ENCODE measurements at places on chromosomes 11 and 22. TPM values are rescaled to one million over a fixed set of nuclear protein-coding genes. Genes with fewer than 3 reads are reported as not detected.
A peak's percentile ranks its signal among the peaks of the same experiment; 100 is the strongest.

- no peak for DNase-seq
Measured at GRCh38 chr11:133980665-133981064, 23.9 kb upstream of the IGSF9B start.

DNA sequence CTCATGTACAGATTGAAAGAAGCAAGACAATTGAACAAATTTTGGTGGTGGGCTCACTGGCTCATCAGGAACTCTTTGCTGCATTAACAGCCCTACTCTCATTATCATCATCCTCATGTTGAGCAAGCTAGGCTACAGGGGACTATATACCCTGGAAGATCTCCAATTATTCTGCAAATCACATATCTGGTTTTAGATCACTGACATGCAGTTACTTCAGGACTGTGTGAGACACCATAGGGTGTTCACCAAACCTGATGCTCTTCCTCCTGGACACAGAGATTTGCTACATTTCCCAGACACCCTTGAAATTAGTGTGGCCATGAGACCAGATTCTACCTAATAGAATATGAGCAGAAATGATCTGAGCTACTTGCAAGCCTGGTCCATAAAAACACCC is 23.0 kb upstream of the ME3 start:
- no peak for DNase-seq

GRCh38 chr11:16788141-16789062 is 50.0 kb downstream of the C11orf58 start:
- DNase-seq, result peak; percentile 63

DNA sequence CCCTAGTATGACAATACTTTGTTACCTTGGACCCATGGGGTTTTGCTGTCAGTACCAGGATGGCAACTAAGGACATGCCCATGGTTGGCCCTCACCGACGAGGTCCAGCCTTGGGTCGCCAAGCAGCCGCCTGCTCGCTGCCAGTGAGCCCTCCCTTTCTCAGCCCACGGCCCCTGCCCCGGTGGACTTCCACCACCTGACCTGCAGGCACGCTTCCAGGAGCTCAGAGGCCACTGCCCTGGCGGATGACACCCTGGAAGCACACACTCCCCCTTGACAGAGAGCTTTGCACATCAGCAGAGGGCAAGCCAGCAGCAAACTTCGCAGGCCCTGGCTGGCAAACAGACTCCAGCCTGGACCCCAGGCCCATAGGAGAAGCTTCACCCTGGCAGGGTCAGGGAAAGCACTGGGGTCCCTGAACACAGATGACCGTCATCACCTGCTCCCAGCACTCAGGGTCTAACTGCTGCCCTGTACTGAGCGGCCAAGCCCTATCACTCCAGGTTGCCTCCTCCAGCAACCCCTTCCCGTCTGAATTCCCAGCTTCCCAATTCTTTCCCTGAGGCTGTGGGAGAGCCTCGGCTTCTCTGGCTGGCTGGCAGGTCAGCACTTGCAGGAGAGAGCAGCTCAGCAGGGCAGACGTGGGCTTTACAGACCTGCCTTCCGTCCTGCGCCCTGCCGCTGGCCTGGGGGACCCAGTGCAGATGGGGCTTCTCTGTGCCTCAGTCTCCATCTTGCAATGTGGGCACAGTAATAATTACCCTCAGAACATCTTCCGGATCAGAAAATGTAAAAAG is 2.7 kb upstream of the PPARA start:
- no peak for DNase-seq

Gene ME3
- total RNA-seq, result 20.3 TPM

Gene INS
- not detected for total RNA-seq

Gene OR52E8
- not detected for total RNA-seq

Gene FDXACB1
- 2.1 TPM for total RNA-seq

All from colonic mucosa (tissue), 4 donors.